ENCODE measurements at places on chromosomes 12 and 14.
A peak's percentile ranks its signal among the peaks of the same experiment; 100 is the strongest.

DNA sequence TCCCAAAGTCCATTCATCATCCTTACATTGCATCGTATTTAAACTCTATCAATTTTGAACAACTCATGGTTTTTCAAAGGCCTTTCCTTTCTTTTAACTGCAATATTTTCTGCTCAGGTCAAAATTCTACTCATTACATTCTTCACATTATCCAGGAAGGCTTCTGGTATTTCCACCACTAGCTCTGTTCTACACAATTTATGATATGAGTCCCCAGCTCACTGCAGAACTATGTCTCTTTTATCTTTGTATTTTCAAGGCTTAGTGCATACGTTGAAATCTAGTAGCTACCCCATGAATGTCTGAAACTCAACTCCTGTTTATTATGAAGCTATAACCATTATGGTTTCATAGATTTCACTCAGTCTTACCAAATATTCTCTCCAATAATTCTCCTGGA is 282.9 kb downstream of the DUSP6 start:
- DNase-seq: no peak

- peak; percentile 73 for DNase-seq
Observed at GRCh38 chr14:58428118-58428683, 682 bp downstream of the KIAA0586 start.

DNA sequence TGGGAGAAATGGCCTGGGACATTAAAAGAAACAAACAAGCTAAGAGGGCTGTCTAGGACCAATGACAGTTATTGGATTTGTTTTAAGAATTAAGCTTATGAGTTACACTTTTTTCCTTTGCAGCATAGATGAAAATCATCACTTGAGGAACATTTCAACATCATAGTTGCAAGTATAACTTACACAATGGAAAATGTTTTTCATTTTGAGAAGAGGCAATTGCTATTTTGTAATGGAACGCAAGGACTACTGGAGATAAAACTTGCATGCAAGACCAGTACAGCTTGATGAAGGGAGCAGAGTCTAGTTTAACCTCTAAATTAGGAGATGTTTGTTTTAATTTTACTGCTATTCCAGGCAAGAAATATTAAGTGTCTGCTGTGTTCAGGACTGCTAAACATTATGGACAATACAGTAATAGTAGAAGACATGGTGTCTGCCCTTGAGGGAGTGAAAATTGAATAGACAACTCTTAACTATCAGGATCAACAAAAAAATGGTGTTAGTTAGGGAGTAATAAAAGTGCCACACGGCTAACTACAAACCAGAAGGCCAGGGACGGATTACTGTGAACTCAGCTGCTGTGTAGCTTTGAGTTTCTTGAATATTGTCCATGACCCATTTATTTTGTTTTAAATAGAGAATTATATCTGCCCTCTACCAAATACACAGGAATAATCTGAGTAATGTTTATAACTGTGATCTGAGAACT is 374.5 kb downstream of the RAD51B start:
- DNase-seq: no peak

- no peak for DNase-seq
Observed at GRCh38 chr14:93708800-93709199, 79.5 kb downstream of the PRIMA1 start.

- DNase-seq: no peak
Observed at GRCh38 chr12:51686727-51687126, 95.7 kb downstream of the SCN8A start.

GRCh38 chr12:44716711-44717110 is 159.4 kb downstream of the NELL2 start:
- DNase-seq: no peak

- DNase-seq: no peak
Observed at GRCh38 chr14:88521818-88522217, 33.0 kb downstream of the PTPN21 start.

DNA sequence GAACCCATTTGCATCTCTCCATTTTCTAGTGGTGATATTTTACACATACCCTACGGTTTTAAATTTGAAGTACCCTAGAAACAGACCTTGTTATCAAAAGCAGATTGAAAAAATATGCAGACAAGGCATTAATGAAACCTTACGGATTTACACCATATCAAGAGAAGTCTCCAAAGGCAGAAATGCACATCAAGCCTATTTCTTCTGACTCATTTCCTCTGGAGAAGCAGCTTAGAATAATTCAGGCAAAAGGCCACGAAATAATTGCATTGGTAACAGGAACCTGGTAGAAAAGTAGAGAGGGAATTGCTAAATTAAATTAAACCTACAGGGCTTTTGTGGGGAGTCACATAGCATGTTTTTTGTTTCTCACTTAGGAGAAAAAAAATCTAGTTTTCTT is 34.7 kb downstream of the KICS2 start:
- DNase-seq: peak; percentile 83

- DNase-seq: no peak
Observed at GRCh38 chr12:126847005-126847629, 1419.9 kb upstream of the TMEM132C start.

DNA sequence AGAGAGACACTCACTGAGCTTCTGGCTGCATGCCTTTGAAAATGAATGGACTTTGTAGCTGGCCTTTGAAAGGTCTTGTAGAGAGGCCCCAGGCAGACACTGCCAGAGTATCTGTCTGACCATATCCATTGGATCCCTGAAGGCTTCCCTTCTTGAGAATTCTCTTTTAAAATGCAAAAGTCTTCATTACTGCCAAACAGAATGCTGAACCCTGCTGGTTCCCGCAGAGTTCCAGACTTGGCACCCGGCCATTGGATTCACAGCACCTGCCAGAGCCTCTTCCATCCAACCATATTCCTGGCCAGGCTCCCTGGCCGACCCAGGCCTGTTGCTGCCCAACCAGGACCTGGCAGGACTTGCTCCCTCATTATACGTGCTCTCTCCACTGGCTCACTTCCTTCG is 182.5 kb downstream of the GXYLT1 start:
- DNase-seq: no peak

DNA sequence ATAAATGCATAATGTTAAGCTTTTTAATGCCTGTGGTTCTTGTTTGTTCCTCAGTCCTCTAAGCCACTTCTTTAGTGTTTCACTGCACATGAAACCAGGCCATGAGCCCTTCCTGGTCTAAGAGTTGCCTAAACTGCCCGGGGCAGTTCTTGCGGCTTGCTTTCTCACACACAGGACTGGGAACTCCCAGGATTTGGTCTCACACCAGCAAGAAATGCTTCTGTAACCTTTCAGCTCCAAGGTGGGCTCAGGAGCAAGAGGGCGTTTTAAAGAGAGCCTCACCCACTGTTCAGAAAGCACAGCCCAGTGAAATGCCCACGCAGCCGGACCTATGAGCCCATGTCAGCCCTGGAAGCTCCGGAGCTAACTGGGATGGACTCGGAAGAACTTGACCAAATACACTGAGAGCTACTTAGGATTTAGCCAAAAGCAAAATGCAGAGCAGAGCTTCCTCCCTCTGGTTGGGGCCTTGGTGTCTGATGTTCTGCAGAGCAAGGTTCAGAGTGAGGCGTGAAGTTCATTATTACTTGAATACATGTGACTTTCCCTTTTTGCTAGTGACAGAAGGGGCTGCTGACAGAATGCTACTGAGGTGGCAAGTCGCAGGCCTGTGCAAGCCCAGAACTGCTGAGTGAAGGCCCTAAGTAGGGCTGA is 23.4 kb downstream of the SLC25A29 start:
- DNase-seq: no peak

DNA sequence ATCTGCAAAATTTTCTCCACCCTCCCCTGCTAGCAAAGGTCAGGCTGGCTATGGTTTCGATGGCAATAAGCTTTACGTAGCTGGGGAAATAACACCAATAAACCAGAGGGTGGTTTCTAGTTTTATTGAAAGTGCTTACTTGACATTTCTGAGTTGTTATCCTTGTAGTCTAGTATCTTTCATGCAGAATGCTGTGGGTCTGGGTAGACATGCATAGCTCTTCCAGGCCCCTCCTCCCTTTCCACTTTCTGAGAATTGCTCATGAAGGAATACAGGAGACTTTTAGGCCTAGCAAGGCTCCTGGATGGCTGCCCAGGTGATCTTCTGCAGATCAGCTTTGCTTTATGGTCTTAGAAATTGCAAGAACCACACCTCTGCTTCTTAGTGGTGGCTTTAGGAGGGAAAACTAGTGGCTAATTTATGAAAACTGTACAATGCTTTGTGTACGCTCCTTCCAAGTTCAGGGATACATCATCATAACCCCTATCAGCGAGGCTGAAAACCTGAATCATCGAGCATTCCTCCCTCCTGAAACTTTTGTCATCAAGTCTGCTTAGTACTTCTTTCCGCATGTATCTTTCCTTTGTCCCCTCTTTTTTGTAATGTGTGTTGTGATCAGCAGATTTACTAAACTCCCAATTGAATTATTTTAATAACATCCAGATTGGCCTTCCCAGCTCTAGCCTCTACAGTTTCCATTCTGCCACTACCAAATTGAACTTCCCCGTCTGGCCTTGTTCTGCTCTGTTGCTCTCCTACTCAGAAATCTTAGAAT is 473.0 kb downstream of the RAD51B start:
- DNase-seq: peak; percentile 49

DNA sequence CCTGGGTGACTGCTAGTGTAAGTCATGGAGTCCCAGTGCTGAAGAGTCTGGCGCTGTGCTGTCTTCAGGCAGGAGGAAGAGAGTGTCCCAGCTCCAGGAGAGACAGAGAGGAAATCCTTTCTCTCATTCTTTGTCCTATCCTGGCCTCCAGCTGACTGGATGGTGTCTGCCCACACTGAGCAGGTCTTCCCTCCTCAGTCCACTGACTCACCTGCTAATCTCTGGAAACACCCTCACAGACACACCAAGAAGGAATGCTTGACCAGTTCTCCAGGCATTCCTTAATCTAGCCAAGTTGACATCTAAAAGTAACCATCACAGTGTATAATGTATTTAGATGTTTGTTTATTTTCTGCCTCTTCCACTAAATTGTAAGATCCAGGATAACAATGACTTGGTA is 53.9 kb downstream of the EMP1 start:
- DNase-seq: peak; percentile 67

DNA sequence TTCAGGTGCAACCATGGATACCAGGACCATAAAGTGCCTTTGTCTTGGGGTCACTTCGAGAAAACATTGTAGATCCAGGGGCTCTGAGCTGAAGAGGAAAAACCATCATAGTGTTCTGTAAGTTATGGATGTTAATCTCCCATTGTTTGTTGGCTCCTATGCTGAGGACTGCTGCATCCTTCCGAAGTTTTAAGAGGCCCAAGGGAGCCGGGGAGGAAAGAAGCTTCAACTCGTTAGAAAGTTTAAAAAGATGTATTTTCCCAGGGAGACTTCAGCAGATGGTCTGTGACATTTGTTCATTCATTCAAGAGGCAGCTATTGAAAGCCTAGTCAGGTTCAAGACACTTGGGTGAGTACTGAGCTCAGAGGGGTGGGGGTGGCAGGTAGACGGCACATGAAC is 378.8 kb upstream of the TBX3 start:
- DNase-seq: no peak

GRCh38 chr14:64561631-64562030 is 11.9 kb downstream of the PPP1R36 start:
- DNase-seq: no peak

DNA sequence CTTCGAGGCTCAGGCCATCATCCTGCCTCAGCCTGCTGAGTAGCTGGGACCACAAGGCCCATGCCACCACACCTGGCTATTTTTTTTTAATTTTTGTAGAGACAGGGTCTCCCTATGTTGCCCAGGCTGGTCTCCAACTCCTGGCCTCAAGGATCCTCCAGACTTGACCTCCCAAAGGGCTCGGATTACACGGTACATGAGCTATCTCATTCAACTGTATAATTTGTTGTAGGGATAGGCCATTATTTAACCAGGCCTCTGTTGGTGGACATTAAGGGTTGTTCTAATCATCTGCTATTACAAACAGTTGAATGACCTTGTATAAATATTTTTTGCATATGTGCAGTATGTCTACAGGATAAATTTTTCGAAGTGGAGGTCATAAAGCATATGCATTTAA is 9.0 kb downstream of the KIF5A start:
- DNase-seq: no peak

- no peak for DNase-seq
Observed at GRCh38 chr14:87468531-87468930, 524.5 kb downstream of the GALC start.

DNA sequence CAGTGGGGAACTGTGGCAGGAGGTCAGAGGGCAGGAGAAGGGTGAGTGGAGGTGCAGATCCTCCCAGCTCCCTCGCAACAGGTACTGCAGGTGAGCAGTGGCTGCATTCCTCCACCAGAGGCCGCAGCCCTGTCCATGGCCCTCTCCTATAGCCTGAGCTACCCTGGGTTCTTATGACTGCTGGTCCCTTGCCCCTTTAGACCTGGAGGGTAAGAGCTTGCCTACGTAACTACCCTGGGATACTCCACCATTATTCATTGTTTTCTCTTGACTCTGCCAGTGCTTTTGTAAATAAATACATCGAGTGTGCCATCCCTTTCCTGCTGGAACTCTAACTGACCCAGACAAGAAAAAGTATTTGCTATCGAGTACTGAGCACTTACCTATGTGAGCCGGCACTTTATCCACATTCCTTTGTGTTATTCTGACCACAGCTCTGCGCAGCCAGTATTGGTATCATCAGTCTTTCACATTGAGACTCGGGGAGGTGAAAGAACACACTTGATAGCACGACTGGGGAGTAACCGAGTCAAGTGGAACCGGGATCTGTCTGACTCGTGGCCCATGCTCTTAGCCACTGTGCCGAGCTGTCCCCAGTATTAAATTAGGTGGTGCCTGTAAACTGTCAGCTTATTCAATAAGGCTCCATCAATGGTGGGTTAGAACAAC is 38.5 kb downstream of the LTBP2 start:
- DNase-seq: no peak

DNA sequence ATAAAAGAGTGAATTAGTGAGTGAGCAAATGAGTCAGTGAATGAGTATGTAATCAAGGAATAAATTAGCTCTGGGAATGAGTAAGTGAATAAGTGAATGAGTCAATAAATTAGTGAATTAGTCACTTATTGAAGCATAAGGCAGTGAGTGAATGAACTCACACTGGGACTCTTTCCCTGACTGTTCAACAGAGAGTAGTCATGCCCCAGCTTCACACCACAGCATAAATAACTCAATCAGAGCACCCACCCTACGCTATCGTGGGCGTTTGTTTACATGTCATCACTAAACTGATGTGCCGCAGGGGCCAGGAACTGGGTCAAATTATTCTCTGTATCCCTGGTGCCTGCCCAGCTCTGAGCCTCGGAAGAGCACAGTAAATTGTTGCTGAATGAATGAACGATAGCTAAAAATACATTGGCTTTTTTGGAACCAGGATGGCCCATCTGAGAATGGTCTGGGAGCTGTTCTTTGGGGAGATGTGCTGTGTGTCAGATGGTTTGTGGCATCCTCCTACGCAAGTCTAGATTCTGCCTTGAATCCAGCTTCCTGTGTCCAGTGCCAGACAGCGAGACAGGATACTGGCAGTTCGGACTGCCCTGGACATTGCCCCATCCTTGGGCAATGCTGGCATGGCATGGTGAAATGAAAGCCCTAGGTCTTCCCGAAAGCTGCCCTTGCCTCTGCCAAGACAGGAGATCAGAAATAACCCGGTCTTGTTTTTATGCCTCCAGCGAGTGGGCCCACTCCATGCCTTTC is 98.0 kb upstream of the RTL1 start:
- DNase-seq: peak; percentile 98

- DNase-seq: no peak
Observed at GRCh38 chr14:73674986-73675385, 30.2 kb downstream of the DNAL1 start.
